Stimulated activated CD4-positive, alpha-beta T cell treated with anti-CD3 and anti-CD28 coated beads, Interleukin-15, amount 100 ng/mL, for 1 hour (primary cell): ENCODE measurements at places on chromosomes 7 and 10.

- no peak for DNase-seq
Observed at GRCh38 chr7:138089080-138089901, 13.0 kb downstream of the AKR1D1 start.

- DNase-seq = no peak
Observed at GRCh38 chr10:33799944-33800323, 465.5 kb upstream of the NRP1 start.

GRCh38 chr10:121240011-121240410 is 358.2 kb downstream of the FGFR2 start:
- no peak for DNase-seq

DNA sequence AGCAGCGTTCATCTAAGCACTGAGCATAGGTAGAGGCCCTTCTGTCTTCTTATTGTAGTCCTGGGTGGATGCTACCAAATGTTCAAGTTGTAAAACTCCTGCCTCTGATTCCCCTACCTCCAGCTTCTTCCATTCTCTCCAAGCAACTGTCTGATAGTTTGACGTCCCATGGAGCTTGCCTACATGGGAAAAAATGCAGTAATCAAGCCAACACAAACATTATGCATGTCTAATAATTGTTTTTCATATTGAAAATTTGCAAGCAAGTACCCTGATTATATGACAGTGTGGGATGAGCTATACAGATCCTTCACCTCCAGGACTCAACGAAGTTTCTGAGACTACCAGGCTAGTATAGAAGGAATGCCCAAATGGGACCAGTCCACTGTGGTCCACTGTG is 31.0 kb upstream of the TRUB1 start:
- no peak for DNase-seq

DNA sequence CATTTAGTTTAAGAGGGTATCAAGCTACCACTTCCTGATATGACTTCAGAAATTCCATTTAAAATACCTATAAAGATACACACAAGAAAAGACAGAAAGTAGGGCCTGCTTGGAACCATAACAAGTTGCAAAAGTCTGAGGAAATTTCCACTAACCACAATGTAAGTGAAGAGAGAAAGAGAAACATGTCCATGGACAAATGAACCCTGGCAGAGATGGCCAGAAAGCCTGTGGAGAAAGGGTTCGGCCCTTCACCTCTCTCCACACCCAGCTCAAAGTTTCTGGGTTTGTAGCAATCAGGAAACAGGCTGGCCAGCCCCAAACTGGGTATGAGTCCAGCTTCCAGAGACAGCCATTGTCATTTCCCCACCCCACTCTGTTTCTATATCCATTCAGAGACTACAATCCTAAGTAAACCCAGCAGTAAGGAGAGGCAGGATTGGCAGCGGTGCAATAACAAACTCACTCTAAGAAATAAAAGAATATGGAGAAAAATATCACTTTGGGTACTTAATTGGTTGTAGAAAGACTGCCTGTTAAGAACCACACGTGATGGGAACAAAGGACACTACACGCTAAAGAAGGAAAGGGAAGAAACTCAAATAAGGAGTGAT is 71.1 kb downstream of the STK17A start:
- DNase-seq = no peak

DNA sequence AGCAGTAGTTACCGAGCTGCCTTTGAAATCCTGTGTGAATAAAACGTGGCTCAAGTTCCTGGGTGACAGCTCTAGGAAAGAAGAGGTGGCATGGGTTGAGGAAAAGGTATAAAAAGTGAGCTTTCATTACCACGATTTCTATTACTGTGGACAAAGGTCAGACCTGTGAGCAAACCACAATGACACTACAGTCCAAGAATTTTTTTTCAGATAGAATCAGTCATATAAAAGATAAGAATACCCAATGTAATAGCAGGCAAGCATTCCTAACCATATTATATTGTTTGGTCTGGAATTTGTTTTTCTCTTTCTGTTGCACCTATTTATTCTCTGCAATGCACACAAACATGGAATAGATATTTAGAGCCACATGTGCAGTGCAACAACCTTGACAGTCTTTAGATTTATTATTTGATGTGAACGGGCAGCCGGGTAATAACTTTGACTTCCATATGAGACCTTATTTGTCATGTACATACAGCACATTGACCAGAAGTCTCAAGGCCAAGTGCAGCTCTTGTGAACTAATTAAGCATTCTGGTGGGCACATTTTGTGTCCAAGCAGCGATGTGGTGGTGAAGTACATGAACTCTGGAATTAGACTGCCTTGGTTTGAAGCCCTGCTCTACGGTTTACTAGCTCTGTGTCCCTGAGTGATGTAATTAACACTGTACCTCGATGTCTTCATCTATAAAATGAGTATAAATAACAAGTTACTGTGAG is 156.8 kb downstream of the NRCAM start:
- DNase-seq = no peak

DNA sequence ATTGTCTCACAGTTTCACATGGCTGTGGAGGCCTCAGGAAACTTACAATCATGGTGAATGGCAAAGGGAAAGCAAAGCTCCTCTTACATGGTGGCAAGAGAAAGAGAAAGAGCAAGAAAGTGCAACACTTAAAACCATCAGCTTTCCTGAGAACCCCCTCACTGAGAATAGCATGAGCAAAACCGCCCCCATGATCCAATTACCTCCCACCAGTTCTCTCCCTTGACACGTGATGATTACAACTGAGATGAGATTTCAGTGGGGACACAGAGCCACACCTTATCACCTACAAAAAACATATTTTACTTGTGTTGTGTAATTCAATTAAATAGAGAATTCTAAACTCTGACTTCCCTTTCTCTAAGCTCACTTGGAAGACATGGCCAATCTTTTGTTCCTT is 80.2 kb downstream of the SEMA3C start:
- no peak for DNase-seq

DNA sequence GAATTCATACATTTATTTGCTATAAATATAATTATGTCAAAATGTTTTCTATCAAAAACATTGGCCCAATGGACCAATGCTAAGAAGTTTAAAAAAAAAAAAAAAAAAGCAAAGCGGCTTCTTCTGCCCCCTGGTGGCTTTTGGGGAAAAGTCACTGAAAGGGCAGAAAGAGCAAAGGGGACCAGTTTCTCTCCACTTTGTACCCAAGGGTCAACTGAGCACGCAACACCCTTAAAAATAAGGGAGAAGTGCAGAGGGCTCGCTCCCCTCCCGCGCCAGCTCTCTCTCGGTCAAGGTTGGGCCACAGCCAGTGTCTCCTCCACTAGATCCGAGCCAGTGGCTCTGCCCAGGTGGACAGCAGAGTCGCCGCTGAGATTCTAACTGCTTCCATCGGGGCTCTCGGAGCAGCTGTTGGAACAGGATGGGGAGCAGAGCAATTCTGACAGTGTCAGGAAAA is 136.4 kb upstream of the FGFR2 start:
- no peak for DNase-seq
